ENCODE measurements at places on chromosomes 6 and 20. TPM values are rescaled to one million over a fixed set of nuclear protein-coding genes. Genes with fewer than 3 reads are reported as not detected.

The SAMD3 gene
- total RNA-seq: 5.9 TPM

The PTP4A1 gene
- 21.2 TPM for total RNA-seq

The RIPPLY2 gene
- 2.9 TPM for total RNA-seq

The ZNF76 gene
- total RNA-seq: 15.5 TPM

The PAK5 gene
- total RNA-seq: 10.5 TPM

The C20orf202 gene
- total RNA-seq: 0.66 TPM

The SMLR1 gene
- not detected for total RNA-seq

The NR2E1 gene
- 0.83 TPM for total RNA-seq

The CLVS2 gene
- total RNA-seq: 6.4 TPM

The OPRL1 gene
- 5.2 TPM for total RNA-seq

The PXMP4 gene
- total RNA-seq: 13.5 TPM

The EIF6 gene
- 56.2 TPM for total RNA-seq

The TTLL9 gene
- total RNA-seq: 12.1 TPM

The LY6G6D gene
- 1.1 TPM for total RNA-seq

The EEF1E1 gene
- 38.2 TPM for total RNA-seq

The SSTR4 gene
- total RNA-seq: 0.89 TPM

The WFDC12 gene
- total RNA-seq: not detected

The CDKN1A gene
- total RNA-seq: 10.6 TPM

The SLC22A3 gene
- 49.4 TPM for total RNA-seq

The PPP1R16B gene
- total RNA-seq: 28.6 TPM

The CST7 gene
- total RNA-seq: 8.5 TPM

The HLA-DRA gene
- 40.9 TPM for total RNA-seq

The VSX1 gene
- total RNA-seq: 0.59 TPM

The EYS gene
- 3.5 TPM for total RNA-seq

The GSTA3 gene
- total RNA-seq: not detected

The HLA-G gene
- total RNA-seq: not detected

The CGA gene
- 10.0 TPM for total RNA-seq

The MYB gene
- 3.9 TPM for total RNA-seq

The LAMA4 gene
- total RNA-seq: 317 TPM

The PRELID3B gene
- total RNA-seq: 66.0 TPM

The ARG1 gene
- 0.55 TPM for total RNA-seq

The TFAP2D gene
- 0.28 TPM for total RNA-seq

The BAG2 gene
- total RNA-seq: 6.0 TPM

The TLDC2 gene
- 0.28 TPM for total RNA-seq

The ADTRP gene
- total RNA-seq: not detected

The HRH3 gene
- total RNA-seq: 1.8 TPM

The TRDN gene
- 2.8 TPM for total RNA-seq

The XKR7 gene
- total RNA-seq: 1.8 TPM

The COX4I2 gene
- total RNA-seq: 5.4 TPM

The RCAN2 gene
- 57.5 TPM for total RNA-seq

The NOTCH4 gene
- 8.5 TPM for total RNA-seq

The SPEF1 gene
- 2.8 TPM for total RNA-seq

The SPINT3 gene
- total RNA-seq: not detected

The TMEM244 gene
- not detected for total RNA-seq

The LRRC1 gene
- total RNA-seq: 14.5 TPM

The B4GALT5 gene
- 48.5 TPM for total RNA-seq

The KCNK16 gene
- not detected for total RNA-seq

The ADGB gene
- total RNA-seq: 0.99 TPM

The NAPB gene
- 37.0 TPM for total RNA-seq

The PREP gene
- total RNA-seq: 21.5 TPM

The SMIM28 gene
- 0.30 TPM for total RNA-seq

The NDRG3 gene
- 80.4 TPM for total RNA-seq

The PRL gene
- not detected for total RNA-seq

The VSTM2L gene
- total RNA-seq: 41.7 TPM

The PAX1 gene
- total RNA-seq: 0.20 TPM

Data from spinal cord (tissue), 10 donors.